ENCODE measurements at places on chromosomes 11 and 22.

- no peak for DNase-seq
Measured at GRCh38 chr11:20821470-20821869, 152.1 kb downstream of the NELL1 start.

DNA sequence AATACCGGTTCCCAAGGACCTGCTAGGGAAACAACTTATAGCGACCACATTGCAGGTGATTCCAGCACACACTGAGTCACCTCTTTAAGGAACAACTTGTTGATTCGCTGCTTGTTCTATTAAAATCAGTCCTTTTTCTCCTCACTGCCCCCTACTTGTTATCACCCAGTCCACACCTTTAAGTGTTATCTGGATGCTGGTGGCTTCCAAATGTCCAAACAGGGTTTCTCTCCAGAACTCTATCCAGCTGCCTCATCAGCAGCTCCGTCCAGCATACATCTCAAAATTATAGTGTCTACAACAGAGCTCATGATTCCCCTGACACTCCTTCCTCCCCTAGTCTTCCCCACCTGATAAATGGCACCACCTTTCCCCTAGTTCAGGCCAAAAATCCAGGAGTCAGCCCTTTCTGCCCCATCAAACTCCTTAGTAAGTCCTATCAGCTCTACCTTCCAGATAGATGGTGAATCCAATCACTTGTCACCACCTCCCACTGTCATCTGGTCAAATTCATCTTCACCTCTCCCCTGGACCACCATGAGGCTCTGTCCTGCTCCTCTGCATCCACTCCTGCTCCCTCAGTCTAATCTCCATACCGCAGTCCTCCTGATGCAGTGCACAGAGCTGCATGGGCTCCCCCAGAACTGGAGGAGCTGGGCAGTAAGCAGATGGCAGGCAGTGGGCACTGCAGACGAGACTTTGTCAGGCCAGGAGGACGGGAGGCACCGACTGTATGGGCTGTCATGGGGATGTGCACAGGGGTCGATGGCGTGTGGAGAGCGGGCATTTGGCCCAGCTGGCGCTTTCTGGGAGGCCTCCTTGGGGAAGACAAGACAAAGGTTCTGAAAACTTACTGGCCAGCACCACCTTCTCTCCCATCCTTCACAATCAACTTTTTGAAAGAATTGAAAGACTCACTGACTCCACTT lies 19.3 kb downstream of the IL10RA start:
- no peak for DNase-seq

DNA sequence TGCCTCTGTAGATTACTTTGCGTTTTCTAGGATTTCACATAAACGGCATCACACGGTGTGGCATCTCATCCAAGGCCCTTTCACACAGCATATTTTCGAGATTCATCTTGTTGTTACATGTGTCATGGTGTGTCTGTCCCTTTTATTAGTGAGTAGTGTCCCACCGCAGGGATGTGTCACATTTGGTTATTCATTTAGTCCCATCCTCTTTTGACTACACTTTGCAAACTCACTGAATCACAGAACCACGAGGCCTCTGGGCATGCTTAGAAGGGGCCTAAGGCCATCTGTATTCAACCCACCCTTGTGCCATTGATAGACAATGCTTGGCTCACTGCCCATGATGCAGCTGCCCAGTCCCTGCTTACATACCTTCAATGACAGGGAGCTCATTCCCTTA lies 4.2 kb upstream of the RAC2 start:
- no peak for DNase-seq

DNA sequence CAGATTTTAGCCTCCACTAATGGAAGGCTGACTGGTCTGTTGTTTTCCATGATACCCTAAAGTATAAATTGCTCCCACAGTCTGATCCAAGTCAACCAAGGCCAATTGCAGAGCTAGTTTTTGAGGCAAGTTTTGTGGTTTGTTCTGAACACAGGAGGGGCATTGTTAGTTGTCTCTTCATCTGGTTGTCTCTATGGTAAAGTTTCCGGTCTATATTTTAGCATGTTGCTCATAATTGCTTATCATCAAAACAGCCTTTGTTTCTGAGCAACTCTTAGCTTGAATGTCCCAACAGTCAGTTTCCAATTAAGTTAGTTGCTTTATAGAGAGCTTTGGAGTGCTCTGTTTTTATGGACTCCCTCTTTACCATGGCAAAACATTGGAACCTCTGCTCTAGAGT lies 217.6 kb upstream of the CARD18 start:
- DNase-seq, result no peak

- DNase-seq, result no peak
Measured at GRCh38 chr11:75334402-75334891, 17.0 kb downstream of the ARRB1 start.

DNA sequence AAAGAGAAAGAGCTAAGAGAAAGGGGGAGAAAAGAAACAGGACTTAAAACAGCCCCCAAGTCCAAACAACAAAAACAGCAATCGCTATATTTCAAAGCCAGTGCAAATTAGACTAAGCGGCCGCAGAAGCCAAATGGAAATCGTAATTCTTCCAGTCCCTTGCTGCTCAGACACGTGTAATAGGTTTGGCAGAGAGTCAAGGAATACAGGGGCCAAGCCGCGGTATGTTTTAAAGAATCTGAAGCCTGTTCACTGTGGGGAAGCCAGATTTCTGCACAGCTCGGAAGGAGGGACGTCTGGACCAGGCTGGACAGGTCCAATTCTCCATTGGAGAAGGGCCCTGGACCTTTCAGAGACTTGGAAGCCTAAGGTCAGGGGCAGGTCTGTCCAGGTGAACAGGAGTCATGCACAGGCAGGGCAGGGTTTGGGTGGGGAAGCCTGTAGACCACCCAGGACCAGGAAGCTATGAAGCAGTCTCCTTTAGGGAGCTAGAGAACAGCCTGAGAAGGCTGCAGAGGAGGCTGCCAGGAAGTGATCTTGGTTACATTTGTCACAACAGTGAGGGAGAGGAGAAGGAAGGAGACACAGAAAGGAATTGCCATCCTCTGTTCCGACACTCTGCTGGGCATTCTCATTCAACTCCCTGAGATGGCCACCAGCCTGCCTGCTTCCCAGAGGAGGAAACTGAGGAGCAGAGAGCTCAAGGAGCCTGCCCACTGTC lies 265.5 kb upstream of the ISX start:
- no peak for DNase-seq

GRCh38 chr11:61121917-61122316 lies 19.6 kb downstream of the CD5 start:
- no peak for DNase-seq

All from stimulated activated CD8-positive, alpha-beta memory T cell treated with anti-CD3 and anti-CD28 coated beads, Interleukin-7, amount 100 ng/mL, for 1 hour (primary cell).